ENCODE measurements at places on chromosomes 12 and 14. TPM values are rescaled to one million over a fixed set of nuclear protein-coding genes. Genes with fewer than 3 reads are reported as not detected.

DNA sequence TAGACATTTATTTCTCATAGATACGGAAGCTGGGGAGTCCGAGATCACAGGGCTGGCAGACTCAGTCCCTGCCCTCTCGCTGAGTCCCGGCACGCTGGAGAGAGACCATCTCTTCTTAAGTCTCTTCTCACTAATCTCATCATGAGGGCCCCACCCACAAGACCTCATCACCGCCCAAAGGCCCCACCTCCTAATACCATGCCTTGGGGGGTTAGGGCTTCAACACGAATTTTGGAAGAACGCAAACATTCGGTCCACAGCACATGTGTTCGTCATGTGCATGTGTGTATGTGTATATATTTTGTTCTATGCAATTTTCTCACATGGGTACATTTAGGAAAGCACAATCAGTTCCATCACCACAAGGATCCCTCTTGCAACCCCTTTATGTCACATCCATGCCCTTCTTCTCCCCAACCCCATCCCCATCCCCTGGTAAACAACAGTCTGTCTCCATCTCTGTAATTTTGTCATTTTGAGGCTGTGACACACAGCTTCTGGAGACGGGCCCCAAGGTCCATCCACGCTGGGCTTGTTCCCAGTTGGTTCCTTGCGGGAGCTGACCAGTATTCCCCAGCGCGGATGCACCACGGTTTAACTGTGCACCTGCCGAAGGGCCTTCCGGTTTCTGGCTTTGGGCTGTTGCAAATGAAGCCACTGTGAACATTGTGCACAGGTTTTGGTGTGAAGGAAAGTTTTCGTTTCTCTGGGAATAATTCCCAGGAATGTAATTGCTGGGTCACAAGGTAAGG is 317.5 kb upstream of the DIO3 start:
- DNase-seq = no peak

- DNase-seq = no peak
These were observed 4.6 kb upstream of the ZNF385A start for GRCh38 chr12:54389134-54389508.

GRCh38 chr12:57887631-57888408 is 41.3 kb upstream of the CTDSP2 start:
- no peak for DNase-seq

- DNase-seq = no peak
These were observed 161.5 kb downstream of the RPS29 start for GRCh38 chr14:49424436-49425331.

DNA sequence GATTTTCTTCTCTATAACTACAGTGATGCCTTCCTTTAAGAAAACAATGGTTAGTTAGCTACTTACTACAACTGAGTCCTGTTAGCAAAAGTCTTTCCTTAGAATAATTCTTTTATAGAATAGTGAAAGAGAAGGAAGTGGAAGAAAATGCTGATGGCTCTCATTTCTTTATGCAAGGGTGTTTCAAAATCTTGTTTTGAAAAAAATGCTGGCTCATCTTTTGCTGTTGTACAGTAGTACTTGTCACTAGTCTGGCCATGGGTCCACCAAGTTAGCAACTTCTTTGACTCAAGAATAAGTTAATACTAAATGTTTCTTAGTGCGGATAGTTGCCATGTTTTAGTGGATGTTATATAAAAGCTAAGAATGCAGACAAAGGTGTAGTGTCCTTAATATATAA is 225.4 kb downstream of the PTPRO start:
- DNase-seq = no peak

DNA sequence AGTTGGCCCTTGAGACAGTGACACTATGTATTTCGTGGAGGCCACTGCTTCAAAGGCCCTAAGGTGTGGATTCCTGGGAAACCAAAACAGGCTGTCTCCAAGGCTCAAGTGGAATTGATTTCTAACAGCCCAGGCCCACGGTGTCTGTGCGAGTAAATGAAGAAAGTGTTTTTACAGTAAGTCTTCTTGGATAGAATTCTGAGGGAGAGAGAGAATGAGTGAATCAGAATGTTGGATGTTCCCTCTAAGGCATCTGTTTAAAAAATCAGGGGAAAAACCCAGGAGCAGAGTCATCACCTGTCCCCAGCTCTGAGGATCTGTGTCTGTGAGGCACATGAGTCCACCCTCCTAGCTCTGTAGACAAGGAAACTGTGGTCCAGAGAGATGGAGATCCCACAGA is 22.3 kb upstream of the BDKRB1 start:
- no peak for DNase-seq

GRCh38 chr14:101857226-101857625 is 95.7 kb downstream of the PPP2R5C start:
- DNase-seq = no peak

DNA sequence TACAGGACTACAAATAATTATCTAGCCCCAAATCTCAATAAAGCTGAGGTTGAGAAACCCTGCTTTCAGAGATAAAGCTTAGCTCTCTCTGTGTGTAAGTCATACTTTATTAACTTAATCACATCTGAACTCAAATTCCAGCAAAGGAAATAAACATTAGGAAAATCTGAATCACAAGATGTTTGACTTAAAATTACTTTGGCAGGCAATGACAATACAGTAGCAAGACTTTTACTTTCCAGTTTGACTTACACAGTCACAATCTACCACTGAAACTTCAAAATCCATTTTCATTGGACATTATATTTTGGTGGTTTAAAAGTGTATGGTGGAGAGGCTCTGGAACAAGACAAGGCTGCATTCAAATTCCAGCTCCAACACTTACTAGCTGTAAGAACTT is 11.4 kb downstream of the TMEM116 start:
- no peak for DNase-seq

- no peak for DNase-seq
These were observed 50.9 kb upstream of the INSM2 start for GRCh38 chr14:35482994-35483515.

DNA sequence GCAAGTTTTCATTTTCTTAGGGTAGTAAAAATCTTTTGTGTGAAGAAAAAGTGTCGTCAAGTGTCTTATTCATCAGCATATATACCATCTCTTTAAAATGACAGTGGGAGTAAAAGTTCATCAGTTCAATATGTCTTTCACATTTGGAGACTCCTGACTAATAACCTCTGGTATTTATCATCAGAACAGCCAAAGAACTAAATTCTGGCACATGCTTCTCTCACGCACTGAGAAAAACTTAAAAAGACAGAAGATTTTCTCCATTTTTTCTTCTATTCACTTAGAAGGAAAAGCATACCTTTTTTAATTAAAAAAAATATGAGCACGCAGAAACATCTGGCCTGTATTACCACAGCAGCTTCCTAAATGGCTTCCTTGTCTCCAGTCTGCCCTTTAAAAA is 265.7 kb downstream of the AKAP6 start:
- DNase-seq = no peak

DNA sequence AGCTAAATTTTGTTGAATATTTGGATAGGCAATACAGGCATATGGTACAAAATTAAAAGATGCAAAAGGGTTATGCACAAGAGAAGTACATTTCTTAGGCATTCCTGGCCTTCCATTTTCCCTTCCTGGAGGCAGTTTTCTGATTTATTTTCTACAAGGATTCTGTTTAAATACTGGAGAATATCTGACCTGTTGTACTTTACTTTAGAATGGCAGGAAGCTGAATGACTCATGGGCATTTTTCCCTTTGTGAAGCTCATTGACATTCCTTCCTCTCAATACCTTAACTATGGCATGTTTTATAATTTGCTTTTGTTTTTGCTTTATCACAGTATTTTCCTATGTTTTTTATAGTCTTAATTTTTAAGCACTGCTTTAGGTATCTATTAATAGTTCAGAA is 62.7 kb downstream of the RCOR1 start:
- no peak for DNase-seq

GRCh38 chr14:96424109-96424989 is 32.4 kb downstream of the AK7 start:
- DNase-seq = no peak

- no peak for DNase-seq
These were observed 70.5 kb downstream of the TMX1 start for GRCh38 chr14:51310505-51310944.

DNA sequence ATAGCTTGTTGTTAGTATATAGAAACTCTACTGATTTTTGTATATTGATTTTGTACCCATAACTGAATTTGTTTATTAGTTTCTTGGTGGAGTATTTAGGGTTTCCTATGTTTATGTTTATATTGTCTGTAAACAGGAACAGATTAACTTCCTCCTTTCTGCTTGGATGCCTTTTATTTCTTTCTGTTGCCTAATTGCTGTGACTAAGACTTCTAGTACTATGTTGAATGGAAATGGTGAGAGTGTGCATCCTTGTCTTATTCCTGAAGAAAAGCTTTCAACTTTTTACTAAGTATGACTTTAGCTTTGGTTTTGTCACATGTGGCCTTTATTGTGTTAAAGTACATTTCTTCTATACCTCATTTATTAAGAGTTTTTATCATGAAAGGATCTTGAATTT is 20.9 kb downstream of the FBXW8 start:
- no peak for DNase-seq

ZNF140 gene
- total RNA-seq = 15.7 TPM

GRIN2B gene
- total RNA-seq = 1.1 TPM

AVPR1A gene
- total RNA-seq = 1.7 TPM

All from upper lobe of right lung (tissue), 1 donor.